ENCODE measurements at places on chromosomes 6 and 20.

DNA sequence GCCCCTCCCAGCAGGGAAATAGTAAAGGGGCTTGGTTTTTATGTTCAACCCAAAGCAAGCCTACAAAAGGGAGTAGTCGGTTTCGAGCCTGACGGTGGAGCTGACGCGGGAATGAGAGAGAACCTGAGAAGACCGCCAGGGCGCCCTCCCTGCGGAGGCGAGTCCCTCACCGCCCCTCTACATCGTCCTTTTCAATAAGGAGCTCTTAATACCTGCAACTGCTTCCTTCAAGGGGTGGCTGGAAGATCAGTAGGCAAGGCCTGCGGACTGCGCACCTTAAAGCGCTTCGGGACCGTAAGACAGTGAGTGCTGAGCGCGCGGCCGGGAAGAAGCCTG, 709 bp upstream of the ZNF76 start:
- DNase-seq, result no peak

GRCh38 chr6:75528423-75528822, 34.8 kb upstream of the FILIP1 start:
- DNase-seq, result no peak

- no peak for DNase-seq
Observed at GRCh38 chr6:156639009-156639721, 138.0 kb upstream of the ARID1B start.

- no peak for DNase-seq
Observed at GRCh38 chr20:14712302-14712739, 374.9 kb upstream of the FLRT3 start.

GRCh38 chr6:34514593-34515472, 41.3 kb downstream of the SPDEF start:
- peak; percentile 58 for DNase-seq

GRCh38 chr6:52409499-52409898, 10.6 kb upstream of the EFHC1 start:
- DNase-seq, result no peak

- DNase-seq, result no peak
Observed at GRCh38 chr20:37904008-37904642, 1.2 kb downstream of the VSTM2L start.

DNA sequence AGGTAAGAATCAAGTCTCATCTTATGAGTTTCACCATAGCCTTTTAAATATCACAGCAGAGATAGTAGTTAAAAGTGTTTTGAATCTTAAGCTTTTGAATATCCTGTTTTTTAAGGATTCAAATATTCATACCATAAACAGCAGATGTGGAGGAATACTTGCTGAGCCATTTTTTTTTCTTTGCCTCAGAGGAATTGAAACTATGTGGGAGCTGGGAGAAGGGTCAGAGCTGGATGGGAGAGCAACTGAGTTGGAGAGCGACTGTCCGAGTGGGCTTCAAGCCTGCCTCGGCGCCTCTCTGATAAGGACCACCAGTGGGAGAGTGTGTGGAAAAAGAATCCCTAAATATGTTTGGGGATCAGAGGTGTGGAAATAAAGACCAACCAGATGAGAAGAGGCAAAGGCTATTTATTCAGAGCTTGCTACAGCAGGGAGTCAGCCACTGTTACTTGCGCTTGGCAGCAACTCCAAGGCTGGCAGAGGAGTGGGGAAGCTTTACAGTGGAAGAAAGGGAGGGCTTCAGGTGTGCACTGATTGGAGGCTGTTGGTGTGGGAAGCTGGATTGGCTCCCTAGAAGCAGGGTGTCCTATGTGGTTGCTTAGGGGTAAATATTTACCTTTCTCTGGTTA, 34.3 kb upstream of the MCUR1 start:
- DNase-seq, result no peak

- no peak for DNase-seq
Observed at GRCh38 chr6:39585641-39586040, 139.6 kb downstream of the KIF6 start.

DNA sequence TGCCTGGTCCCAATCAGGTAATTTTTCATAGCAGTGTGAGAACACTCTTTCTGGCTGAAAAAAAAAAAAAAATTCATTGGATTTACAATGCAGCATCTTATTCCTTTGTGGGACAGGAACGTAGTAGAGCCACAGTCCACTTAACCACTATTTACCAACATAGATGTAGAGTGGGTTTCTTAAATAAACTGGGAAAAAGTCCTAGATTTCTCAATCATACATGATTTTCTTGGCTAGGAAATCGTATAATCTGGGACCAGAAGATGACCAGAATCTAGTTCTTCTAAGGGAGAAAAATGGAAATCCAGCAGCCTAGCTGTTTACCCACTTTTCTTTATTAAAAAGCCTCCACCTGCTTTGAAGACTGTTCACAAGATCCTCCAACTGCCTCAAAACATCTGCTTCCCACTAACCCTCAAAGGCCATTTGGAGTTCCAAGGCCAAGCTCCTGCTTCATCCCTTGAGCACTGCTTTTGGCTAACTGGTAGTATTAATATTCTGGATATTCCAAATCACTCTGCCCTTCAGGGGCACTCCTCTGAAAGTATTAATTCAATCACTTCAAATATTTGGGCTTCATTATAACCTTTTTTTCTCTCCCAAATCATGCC, 70.4 kb downstream of the FYN start:
- no peak for DNase-seq

DNA sequence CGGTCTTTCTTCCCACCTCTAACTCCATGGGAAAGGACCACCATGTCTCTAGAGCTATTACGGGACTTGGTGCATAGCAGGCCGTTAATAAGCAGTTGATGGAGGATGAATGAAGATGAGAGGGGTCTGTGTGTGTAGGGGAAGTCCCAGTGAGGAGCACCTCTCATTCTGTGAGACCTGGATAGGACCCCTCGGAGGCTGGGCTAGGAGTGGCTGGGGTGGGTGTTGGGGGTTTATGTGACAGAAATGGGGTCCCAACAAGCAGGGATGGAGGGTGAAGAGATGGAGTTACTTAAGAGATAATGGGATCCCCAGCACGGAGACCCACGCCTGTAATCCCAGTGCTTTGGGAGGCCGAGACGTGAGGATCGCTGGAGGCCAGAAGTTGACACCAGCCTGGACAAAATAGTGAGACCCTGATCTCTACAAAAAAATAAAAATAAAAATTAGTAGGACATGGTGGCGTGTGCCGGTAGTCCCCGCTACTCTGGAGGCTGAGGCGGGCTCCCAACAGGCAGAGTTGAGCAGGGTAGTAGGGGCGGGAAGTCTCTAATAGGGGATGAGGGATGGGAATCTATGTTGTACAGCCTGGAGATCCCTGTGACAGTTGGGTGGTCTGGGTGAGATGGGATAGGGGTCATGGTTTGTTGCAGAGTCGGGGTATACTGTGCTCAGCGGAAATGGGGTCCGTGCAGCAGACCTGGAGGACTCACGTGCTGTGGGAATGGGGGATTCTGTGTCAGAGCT, 677 bp upstream of the ZNF341 start:
- DNase-seq, result no peak

DNA sequence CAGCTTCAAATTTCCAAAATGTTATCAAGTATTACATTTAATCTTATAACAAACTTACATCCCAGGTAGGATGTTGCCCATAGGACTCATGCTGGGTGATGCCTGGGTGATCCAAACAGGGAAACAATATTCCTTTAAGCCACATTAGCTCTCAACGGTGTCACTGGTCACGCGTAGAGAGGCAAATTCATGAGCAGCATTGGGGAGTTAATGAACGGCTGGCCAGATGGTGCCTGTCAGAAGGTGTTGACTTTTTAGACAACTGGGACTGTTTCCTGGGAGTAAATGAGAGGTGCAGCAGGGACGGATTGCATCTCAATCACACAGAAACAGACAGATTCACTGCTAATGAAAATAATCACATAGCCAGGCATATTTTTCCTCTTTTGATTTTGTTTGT, 83.3 kb upstream of the ID4 start:
- no peak for DNase-seq

DNA sequence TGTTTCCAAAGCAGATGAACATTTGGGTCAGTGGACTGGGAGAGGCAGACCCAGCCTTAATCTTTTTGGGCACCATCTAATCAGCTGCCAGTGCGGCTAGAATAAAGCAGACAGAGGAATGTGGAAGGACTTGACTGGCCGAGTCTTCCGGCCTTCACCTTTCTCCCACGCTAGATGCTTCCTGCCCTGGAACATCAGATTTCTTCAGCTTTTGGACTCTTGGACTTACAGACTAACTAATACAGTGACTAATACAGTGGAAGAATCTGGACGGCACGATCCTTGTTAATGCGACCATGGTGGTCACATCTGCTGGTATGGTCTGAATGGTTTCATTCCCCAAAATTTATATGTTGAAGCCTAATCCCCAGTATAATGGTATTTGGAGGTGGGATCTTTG, 122.6 kb upstream of the NXT1 start:
- no peak for DNase-seq

DNA sequence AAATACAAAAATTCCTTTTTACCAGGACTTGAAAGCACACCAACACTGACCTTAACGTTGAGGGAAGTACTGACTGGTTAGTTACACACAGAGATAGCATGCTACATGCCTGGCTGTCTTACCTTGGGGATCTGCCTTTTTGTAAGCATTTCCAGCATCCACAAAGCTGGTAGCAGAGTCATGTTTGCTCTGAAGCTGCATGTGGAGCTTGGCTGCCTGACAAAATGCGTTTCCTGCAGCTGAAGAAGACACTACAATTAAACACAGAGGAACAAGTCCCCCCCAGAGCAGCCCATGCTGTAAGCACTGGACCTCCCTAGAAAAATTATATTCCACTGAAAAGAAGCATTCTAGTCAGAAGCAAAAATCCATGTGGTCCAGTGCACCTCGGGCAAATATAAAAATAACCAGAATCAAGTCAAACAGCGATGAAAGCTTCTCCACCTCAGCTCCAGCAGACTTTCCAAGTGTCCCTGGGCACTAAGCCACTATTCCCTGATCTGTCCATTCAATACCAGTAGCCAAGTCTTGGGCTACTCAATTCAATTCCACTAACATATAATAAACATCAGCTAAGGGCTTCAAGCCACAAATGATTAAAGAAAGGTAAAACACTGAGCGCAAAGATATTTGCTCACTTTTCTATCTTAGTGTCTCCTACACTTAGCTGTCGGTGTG, 24.2 kb downstream of the NAPB start:
- DNase-seq, result no peak

DNA sequence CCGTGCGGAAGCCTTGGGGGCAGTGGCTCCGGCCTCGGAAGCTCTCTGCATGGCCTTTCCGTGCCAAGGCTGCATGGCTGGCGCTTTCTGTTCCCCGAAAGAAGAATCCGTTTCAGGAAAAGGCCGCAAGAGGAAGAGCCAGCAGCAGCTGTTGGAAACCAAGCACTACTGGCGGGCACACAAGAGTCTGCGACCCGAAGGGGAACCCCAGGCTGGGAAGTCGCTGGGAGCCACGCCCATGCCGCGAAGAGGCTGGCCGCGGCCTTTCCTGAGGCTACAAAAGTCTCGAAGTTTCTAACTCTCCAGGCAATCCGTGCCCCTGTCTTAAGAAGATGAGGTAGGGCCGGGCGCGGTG, at the start of gene CGAS:
Gene CGAS, minus strand, starts transcription at position 191 of the 355 bp plus-strand sequence. Its CDS starts 116 bp downstream, at position 75.
- peak; percentile 68 for DNase-seq

- no peak for DNase-seq
Observed at GRCh38 chr6:42403831-42404230, 47.9 kb downstream of the TRERF1 start.

- no peak for DNase-seq
Observed at GRCh38 chr20:25860531-25861150, 164.0 kb upstream of the ZNF337 start.

DNA sequence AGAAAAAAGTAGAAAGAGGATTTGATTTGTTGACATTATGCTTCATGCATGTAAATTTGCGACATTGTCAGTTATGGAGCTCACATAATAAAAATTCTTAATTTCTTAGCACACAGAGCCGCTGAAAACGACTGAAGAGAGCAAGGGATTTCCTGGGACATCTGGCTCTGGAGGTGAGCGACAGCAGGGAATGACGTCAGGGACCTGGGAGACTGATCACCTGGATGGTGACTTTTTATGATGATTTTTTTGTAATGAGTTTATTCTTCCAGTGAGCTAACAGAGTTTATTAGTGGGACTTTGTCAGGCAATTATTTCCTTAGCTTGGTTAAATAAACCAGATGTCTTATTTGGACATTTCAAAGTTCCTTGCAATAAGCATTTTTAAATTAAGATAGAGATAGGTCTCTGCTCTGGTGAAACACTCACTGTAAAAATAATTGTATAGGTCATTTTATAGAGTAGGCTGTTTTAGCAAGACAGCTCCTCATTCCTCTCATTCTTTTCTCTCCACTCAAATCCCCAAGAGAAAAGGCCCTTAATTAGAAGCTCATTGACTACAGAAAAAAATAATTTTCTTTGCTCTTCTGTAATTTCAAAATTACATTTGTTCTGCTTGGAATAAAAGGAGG, 19.4 kb downstream of the TMEM200A start:
- no peak for DNase-seq

- DNase-seq, result no peak
Observed at GRCh38 chr6:80638213-80639055, 532.0 kb downstream of the BCKDHB start.

DNA sequence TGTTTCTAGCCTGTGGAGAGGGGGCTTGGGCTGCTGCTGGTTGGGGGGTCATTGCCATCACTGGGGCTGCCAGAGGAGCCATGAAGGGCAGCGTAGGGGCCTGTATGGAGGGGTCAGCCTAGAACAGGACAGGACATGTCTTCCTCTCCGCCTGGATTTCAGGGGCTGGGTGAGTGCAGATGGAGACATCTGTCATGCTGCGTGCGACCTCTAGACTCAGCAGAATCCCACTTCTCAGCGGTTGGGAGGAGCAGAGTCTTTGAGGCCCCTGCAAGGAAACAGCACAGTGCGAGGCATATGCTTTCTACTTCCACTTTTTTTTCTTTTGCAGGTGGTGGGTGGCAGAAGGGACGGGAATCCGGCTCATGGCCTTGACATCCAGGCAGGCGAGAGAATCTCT, 67.9 kb downstream of the EZR start:
- DNase-seq, result no peak

DNA sequence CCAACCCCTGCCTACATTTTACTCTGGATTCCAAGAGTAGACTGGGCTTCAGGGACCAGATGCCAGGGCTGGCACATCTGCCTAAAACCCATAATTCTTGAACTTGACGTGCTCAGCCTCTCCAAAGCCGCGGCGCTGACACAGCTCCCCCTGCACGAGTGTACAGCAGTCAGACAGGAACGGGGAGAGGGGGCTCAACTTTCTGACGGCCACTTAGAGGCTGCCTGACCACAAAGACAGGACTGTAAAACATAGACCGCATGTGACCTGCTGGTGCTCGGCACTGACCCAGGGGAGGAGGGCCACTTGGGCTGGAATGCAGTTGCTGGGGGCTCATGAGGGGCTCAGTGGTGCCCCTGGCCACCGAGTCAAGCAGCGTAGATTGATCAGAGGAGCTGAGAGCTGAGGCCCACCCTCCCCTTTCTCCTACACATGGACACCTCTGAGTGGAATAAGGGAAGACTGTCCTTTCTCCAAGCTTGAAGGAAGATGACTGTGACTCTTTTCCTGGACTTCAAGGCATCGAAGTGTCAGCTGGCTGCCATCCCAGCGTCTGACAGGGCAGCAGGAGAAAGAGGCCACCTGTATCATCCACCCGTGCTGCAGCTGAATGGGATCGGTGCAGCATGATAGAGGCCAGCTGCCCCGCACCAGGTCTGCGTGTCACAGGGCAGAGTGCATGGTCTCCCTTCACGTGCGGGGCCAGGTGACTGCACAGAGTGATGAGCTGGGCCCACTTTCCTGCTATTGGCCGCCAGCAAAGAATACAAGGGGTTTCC, 171.3 kb upstream of the AGPAT4 start:
- no peak for DNase-seq
